ENCODE measurements at places on chromosomes 5 and 9.

DNA sequence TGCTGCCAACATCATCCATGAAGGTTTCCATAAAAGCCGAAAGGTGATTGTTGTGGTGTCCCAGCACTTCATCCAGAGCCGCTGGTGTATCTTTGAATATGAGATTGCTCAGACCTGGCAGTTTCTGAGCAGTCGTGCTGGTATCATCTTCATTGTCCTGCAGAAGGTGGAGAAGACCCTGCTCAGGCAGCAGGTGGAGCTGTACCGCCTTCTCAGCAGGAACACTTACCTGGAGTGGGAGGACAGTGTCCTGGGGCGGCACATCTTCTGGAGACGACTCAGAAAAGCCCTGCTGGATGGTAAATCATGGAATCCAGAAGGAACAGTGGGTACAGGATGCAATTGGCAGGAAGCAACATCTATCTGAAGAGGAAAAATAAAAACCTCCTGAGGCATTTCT lies 10.1 kb downstream of the TLR4 start:
- no peak for DNase-seq

- no peak for DNase-seq
These were observed 32.2 kb upstream of the TNFAIP8 start for GRCh38 chr5:119323601-119324000.

GRCh38 chr5:35131723-35132122 lies 84.0 kb upstream of the AGXT2 start:
- no peak for DNase-seq

- DNase-seq = no peak
These were observed 243.5 kb upstream of the CCNG1 start for GRCh38 chr5:163193886-163194285.

GRCh38 chr5:137372773-137373160 lies 126.4 kb downstream of the SPOCK1 start:
- DNase-seq = no peak

DNA sequence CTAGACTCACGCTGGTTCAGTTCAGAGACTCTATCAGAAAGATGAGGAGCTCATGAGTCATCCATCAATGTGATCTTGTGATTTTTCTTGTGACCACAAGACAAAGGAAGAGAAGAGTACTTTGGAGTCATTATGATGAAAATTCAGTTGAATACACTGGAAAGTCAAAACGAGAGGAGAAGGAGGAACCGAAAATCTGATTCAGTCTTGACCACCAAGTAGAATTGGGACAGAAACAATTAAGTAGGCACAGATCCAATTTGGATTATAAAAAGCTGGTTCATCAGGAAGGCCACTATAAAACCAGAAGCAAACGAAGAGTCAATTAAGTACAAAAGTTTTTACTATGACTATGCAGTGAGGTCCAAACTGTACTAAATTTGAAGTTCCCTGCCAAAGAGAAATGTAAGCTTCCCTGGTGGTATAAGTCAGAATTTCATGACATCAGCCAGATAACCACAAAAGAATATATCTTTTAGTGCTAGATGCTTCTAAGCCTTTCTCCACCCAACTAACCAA lies 90.9 kb downstream of the THBS4 start:
- DNase-seq = no peak

GRCh38 chr5:173452119-173452905 lies 124.1 kb upstream of the STC2 start:
- no peak for DNase-seq

GRCh38 chr5:139930406-139930805 lies 112.7 kb downstream of the NRG2 start:
- no peak for DNase-seq

DNA sequence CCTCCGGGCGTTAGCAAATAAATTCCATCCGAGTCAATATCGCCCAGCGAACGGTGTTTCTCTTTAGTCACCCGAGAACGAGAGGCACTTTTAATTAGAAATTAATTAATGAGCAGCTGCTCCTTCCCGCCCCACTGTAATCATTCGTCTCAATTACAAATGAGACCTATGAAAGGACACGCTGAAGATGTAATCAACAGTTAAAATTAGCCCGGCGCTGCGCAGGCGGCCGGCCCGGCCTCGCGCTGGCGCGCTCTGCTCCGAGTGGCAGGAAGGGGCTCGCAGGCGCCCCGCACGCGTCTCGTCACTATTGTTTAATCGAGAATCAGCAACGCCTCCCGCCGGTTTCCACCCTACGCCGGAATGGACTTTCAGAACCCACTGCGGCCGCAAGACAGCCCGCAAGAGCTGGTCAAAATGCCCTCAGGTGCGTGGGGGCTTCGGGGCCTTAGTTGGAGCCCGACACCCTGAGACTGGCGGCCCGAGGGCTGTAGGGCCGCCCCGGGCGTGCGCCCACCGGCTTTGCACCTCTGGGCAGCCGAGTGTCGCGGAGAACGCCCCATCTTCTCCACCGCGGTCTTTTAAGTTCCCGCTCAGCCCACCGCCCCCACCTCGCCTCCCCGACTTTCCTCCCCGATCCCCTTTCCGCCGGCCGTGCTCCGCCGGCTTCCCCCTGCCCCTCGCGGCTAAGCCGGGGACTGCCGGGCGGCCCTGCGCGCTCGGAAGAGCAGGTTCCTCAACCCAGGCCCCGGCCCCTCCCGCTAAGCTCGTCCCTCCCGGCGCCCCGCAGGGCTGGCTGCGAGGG lies 597 bp upstream of the IRX4 start:
- no peak for DNase-seq

DNA sequence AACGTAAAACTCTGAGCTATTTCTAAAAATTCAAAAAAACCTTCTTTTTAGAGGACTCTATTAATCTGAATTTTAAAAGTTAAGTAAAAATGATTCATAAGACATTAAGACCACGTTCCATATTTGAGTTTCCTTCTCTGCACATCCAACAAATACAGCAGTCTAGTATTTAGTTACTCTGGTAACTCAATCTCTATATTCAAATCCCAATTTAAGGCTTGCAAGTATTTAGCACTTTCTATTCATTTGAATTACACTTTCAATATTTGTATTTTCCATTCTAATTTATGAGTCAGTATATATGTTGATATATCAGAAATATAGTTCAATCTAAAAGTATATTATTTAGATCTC lies 17.7 kb downstream of the RFX3 start:
- no peak for DNase-seq

DNA sequence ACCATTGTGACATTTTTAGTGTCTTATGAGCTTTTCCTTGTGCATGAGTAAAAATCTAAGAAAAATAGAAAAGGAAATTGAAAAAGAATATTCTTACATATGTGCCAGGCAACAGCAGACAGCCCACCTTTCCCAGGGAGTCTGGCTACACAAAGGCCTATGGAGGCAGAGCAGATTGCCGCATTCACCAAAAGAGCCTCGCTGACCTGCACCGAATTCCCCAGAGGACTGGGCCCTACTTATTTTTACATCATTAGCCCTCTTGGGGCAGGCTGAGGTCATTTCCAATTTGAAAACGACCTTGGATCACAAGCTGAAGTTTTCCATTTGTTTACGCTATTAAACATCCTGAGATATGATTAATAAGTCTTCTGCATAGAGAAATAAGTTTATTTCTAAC lies 66.2 kb upstream of the WDR41 start:
- DNase-seq = no peak

DNA sequence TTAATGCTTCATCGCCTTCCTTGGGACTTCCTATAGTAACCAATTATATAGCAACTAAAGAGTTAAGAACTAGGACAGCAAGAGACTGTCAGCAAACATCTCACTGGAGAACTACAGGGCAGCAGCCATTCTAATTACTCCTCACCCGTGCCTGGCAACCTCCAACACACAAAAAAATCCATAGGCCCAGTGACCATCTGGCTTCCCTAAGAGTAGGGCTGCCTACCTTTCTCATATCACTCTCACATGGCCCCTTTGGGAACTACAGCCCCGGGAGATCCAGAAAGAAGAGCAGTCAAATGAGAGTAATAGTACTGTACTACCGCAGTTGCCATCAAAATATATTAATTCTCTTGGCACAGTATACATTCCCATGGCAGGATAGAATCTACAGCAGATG lies 5.7 kb downstream of the DCAF10 start:
- DNase-seq = no peak

- no peak for DNase-seq
These were observed 70.7 kb upstream of the MAN2A1 start for GRCh38 chr5:109619021-109619460.
